ENCODE measurements at places on chromosomes 1 and 21.
A peak's percentile ranks its signal among the peaks of the same experiment; 100 is the strongest.

- DNase-seq: peak; percentile 76
Observed at GRCh38 chr1:177780096-177780700, 189.7 kb downstream of the SEC16B start.

DNA sequence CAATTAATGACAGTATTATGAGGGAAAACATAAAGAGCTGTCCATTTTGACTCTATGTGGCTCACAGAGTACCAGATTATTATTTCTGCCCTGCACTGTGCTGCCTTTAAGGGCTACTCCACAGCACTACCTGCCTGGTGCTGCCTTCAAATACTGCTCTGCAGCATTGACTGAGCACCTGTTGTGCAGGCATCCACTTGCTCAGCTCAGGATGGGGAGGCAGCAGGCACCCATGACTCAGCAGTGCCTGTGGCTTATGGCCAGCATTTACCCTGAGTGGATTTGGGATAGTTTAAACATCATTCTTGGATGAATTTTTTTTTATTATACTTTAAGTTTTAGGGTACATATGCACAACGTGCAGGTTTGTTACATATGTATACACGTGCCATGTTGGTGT lies 953 bp upstream of the KPRP start:
- no peak for DNase-seq

DNA sequence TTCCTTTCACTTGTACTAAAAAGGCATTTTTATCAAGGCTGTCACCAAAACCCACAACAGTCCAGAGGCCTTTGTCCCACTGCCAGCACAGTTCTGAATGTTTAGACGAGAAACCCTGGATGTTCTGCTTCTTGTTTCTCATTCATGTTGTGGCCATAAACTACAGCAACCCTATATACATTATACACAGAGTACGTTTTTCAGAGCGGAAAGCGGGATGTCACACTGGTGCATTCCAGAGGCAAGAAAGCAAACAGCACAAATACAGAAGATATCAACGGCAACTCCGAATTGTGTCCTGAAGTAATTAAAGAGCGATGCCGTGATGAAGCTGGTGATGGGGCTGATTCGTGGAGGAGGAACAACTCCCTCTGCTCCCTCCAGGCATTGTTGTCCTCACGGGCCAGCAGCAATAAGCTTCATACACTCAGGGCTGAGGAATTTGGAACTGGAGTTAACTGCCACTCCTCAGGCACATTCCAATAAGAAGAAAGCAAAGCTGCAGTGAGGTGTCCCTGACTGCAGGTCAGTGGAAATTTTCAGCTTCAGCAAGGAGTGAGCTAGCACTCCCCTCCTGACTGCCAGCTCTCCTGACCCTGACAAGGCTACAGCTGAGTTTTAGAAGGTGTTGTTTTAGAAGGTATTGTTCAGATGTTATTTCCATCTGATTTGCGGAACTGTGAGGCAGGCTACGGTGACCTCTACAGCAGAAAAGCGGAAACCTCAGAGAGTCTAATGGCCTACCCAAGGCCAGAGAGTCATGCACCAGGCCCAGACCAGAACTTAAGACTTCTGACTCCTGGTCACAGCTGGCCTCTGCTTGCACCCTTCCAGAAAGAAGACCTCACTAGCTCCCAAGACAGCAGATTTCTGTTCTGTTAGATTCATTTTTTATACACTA lies 149.0 kb downstream of the TGFBR3 start:
- DNase-seq: no peak

- DNase-seq: no peak
Observed at GRCh38 chr1:241596633-241597032, 43.5 kb downstream of the CHML start.

DNA sequence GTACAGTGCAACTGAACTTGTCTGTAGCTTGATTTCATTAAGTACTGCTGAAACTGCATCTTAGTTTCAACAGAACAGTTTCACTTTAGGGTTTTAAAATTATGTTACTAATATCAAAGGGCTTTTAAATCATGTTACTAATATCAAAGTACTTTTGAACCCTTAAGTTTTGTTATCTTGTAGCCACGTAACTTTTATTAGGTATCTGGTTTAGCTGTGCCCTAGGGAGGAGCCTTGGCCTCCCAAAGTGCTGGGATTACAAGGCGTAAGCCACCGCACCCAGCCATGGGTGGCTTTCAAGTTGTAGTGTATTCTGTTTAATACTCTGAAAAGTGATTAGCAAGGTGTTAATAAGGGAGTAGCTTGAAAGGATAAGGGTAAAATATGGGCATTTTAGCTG lies 2.0 kb downstream of the KDM4A start:
- no peak for DNase-seq

DNA sequence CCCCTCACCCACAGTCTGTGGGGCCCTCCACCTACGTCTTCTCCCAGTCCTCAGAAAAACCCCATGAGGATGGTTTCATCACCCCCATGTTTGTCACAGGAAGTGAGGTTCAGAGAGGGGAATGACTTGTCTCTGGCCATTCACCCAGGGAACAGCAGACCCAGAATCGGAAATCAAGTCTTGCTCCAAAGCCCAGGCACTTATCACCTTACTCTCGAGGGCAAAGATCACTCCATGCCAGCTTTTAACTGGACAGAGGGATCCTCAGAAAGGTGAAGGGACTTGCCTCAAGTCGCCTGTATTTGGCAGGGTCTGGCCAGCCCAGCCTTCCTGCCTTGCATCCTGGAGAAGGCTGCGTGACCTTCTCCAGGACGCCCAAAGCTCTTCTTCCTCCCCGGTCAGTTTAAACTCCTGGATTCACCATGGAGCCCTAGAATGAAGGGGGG lies 57.9 kb upstream of the SSBP3 start:
- no peak for DNase-seq

GRCh38 chr1:226157761-226158316 lies 28.7 kb downstream of the ACBD3 start:
- DNase-seq: no peak

GRCh38 chr1:110450929-110451328 lies at the start of gene PROK1:
Gene PROK1 (plus strand): TSS chr1:110451149. CDS start chr1:110451217, 68 bp downstream.
- no peak for DNase-seq

- DNase-seq: no peak
Observed at GRCh38 chr1:82565146-82565545, 764.4 kb downstream of the ADGRL2 start.

DNA sequence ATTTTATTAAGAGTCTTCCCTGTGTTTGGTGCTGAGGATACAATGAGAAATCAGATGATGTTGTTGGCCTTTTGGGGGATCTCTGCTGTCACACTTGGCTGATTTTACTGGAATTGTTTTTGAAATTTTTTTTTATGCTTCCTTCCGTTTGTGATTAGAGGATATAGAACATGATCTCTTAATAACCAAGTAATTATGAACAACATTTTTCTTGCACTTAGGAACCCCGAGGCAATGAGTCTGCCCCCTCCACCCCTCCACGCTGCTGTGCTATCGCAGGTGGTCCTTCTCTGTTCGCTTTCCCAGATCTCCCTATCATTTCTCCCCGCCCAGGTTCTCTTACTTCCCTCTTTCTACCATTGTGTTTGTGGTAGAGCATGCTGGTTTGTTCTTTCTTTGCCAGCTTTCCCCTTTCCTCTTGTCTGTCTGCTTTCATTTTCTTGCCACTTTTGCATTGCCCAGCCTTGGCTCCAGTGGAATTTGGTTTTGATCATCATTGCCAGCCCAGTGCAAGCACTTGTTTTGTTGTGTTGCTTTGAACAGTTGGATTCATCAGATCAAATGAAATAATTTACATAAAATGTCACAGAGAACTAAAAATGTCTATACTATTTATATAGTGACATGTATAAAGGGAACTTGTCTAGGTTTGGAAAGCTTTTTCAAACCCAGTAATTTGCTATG lies 73.1 kb upstream of the SCCPDH start:
- no peak for DNase-seq

DNA sequence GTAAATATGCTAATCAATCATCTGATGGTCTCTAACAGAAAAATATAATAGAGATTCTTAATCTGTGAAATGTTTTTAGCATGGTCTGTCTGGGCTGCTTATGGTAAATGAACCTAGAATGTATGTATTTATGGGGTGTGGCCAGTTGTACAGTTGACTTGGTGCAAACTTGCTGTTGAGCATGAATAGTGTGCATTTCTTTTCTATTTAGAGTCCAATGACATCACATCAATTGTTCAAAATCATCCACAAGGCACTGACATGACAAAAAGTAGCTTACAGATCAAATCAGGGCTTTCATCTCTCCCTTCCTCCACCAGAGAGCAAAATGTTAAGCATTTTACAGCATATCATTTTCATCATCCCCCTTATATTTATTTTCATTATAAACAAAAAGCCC lies 1010.3 kb downstream of the KCNT2 start:
- DNase-seq: no peak

DNA sequence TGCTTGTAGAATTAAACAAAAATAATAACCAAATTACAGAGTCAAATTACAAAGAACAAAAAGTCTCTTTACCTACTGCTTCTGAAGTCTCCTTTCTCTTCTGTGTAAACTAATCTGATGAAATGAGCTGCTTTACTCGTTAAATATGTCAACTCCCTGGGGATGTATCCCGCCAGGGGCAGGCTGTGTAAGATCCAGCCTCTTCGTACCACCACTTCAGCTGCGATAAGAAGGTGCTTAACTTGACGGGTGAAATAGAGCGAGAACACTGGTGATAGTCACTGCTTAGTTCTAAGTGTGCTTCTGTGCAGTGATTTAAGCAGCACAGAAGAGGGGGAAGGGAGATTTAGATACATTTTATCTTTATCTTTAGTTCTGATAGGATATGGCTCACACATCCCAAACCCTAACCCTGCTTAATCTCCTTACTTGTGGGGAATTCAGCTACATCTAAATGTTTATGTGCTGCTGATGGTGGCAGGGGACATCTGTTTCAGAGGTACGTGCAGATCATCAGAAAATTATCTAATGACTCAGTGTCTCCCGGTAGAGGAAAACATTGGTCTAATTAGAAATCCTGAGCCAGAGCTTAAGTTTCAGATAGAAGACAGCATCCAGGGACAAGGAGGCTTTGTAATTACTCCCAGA lies 46.0 kb downstream of the RHOU start:
- peak; percentile 78 for DNase-seq

GRCh38 chr1:20998826-20999225 lies 177.9 kb downstream of the EIF4G3 start:
- no peak for DNase-seq

DNA sequence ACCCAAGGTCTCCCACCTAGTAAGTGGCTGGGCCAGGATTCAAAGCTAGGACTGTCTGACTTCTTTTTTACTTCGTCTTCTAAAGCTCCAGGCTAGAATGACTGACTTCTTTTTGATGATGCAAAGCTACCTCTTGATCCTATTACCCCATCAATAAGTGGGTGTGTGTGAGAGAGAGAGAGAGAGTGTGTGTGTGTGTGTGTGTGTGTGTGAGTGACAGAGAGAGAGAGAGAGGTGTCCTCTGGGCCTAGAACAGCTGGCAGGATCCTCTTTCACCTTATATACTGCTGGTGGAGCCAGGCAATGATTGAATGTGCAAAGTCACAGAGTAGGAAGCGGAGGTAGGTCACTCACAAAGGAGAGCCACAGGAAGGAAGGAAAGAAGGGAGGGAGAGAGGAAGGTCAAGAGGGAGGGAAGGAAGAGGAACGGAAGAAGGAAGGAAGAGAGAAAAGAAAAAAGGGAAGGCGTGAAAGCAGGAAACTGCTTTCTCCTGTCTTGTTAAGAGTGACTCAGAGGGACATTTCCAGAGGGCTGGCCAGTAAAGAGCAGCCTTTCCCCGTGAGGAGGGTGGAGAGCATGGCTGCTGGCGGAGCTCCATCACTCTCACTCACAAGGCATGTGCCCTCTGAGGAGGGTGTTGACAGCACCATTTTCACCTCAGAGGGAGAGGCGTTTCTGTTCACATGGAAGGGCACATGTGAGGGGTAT lies 68.9 kb downstream of the CDC7 start:
- no peak for DNase-seq

DNA sequence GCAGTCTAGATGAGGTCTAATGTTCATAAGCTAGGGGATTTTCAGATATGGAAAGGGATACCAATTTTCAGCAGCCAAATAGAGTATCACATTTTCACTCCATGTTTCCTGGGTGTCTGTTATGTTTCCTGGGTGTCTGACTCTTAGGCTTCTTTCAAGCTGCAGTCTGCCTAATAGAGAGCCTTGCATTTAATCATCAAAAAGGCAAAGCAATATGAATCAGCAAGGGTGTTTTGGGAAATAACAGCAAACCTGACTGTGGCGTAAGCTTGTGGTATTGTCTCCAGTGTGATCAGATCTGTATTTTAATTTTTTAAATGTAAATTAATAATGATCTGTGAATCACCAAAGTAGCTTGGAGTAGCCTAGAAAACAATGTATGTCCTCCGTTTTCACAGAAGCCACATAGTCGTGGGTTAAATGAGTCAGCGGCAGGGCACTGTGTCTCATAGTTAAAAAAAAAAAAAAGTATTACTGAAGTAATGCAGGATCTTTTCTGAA lies 10.4 kb downstream of the LGALS8 start:
- no peak for DNase-seq

- DNase-seq: no peak
Observed at GRCh38 chr1:161079436-161080110, 9.8 kb downstream of the NECTIN4 start.

GRCh38 chr1:247574664-247575063 lies 13.5 kb upstream of the OR2G2 start:
- DNase-seq: no peak

GRCh38 chr21:46092026-46092764 lies 5.7 kb upstream of the COL6A2 start:
- no peak for DNase-seq

- DNase-seq: no peak
Observed at GRCh38 chr1:172602706-172603105, 56.2 kb upstream of the FASLG start.

- no peak for DNase-seq
Observed at GRCh38 chr1:178146436-178146835, 52.5 kb downstream of the RASAL2 start.
